ENCODE measurements at places on chromosomes 7 and 10.

DNA sequence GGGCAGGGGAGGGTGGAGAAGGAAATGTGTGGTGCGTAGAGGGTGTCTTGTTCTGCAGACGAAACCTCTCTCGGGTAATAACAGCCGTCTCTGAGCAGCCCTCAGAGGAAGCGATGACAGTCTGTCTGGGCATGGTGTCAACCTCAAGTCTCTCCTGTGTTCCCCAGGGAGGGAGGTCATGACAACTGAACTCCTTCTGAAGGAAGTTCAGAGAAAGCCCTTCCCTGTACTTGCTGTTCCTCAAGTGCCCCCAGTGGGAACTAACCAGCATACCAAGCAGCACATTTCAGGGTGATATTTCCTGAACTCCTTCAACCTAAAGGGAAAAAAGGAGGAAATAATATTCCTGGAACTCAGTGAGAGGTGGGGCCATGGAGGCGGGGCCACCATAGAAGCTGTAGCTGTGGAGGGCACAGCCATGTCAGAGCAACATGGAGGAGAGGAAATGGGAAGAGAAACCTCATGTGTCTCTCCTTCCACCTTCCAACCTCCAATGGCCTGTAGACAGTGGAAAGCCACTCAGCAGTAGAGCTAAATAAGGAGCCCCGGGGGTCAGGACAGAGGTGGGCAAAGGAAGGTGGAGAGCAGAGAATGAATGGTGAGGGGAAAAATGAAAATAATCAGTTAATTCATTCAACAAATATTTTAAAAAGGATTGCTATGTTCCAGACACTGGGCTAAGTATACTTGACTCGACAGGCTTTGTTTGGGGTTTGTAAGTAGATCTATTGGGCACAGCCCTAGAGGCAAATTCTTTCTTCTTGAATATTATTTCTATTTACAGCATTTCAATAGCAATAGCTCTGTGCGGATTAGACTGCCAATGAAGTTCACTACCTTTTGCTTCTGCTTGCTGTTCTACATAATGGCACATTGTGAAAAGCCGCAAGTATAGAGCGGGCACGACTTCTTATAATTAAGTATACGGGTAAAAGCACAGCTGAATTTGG lies 61.0 kb upstream of the AOAH start:
- DNase-seq: peak; percentile 49

DNA sequence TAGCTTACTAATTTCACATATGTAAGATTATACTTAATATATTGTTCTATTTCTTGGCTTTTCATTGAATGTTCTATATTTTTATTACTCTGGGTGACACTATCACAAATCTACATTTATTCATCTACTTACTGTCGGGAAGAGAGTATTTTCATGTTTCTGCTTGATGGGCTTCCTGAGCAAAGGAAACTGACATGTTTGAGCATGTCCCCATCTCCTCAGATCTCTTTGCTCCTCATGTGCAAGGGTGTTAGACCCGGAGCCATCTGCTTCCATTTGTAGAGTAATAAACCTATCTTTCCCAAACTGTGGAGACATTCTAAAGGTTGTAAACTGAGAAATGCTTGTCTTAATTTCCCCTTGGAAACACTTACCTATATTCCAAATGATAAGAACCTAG lies 103.5 kb downstream of the LSMEM1 start:
- DNase-seq: no peak

DNA sequence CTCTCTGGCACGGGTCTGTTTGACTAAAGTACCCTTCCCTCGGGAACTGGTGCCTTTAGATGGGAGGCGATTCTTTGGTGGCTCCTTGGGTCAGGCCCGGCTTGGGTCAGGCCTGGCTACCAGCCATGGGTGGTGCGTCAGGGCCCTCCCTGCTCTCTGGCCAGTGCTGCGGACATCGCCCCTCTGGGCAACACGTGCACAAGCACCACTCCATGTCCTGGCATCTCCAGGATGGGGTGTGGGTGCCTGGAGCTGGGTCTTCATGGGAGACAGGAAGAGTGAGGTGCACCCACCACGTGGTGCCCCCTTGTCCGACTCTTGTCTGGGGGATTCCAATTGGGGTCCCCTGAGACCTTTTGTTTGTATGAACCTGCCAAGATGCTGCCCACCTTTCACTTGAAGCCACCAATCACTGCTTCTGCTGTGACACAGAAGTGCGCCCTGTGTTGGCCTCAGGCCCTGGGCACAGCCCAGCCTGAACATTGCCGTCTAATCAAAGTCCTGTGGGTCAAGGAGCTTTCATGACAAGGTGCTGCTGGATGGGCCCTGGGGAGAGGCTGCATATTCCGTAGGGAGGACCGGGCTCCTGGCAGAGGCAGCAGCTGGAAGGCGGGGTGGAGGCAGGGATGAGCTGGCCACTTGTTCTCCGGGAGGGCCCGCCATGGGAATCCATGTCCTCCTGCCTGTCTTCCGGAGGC lies 11.1 kb upstream of the PWWP2B start:
- DNase-seq: no peak

GRCh38 chr10:69863580-69863979 lies 61.9 kb downstream of the COL13A1 start:
- DNase-seq: no peak

DNA sequence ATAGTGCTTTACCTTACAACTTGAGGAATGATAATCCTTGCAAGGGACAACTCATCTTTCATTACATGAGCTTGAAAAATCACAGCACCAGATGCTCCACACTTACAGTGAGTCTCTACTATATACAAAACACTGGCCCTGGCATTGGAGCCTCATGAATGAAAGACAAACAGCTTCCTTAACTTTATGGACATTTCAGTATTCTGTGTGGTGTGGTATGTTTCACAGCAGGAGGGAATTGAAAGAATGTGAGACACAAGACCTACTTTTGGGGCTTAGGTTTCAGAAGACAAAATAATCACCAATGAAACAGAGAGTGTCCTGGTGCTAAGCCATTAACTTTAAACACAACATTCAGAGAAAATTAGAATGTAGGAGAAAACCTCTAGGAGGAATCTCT lies 1249.6 kb downstream of the XPNPEP1 start:
- DNase-seq: no peak

DNA sequence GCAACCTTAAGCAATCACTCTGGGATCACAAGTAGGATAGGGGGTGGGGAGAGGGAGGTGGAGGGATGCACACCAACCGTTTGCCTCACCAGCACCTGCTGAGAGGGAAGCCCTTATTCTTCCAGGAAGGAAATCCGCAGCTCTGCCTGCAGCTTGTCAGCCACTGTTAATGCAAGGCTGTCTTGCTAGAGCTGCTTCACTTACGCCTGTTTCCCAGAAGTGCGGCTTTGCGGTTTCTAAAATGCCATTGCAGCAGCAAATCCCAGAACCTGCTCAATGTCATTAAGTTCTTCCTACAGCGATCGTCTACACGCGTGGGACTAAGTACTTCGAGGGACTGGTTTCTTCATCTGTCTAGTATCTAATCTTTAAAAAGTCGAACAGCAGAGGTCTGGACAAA lies 191.1 kb downstream of the ZMYND11 start:
- DNase-seq: no peak

DNA sequence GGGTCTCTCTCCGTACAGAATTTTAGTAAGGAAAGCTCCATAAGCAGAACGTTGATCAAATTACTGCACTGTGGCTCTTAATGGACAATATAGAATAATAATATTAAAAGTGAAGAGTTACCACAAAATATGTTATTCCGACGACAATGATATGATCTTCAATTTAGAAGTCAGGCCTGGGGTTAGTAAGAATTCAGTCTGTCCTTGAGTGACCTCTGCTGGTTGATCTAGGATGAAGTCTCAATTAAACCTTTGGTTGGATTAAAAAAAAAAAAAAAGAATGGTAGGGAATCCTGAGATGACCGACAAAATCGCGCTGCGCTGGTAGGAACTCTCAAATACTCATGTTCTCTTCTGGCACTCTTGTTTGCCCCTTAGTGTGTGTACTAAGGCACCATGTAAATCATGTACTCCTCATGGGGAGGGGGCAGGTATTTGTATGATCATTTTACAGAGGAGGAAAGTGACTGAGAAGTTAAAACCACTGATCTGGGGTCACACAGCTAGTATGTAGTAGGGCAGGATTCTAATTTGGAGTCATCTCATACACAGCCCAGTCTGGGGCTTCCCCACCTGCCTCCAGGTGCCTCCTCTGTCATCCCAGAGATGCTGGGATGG lies 161.3 kb upstream of the NPVF start:
- DNase-seq: no peak

- DNase-seq: no peak
Observed at GRCh38 chr10:97923057-97923456, 73.4 kb downstream of the GOLGA7B start.

GRCh38 chr7:78769481-78770101 lies 683.9 kb downstream of the MAGI2 start:
- no peak for DNase-seq

GRCh38 chr7:141891336-141891735 lies 24.9 kb upstream of the OR9A4 start:
- no peak for DNase-seq

GRCh38 chr10:62746951-62747729 lies 57.4 kb upstream of the ADO start:
- DNase-seq: no peak

DNA sequence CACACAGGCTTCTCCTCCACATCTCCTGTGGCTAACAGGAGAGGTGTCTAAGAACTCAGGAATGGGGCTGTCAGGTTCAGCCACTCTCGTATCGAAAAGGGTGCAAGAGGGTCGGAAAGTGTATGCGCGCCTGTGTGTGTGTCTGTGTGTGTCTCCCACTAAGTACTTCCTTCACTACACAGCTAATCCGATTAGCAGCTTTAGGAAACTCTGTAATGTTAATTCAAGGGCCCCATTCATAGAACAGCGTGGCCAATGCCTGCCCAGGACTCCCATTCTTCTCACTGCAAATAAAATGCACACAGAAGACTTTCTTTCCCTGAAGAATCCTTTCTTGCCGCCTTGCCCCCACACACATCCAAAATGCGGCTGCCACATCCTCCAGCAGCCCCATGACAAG lies 39.9 kb downstream of the TLL2 start:
- no peak for DNase-seq

GRCh38 chr7:90613088-90613498 lies 17.0 kb downstream of the CDK14 start:
- no peak for DNase-seq

DNA sequence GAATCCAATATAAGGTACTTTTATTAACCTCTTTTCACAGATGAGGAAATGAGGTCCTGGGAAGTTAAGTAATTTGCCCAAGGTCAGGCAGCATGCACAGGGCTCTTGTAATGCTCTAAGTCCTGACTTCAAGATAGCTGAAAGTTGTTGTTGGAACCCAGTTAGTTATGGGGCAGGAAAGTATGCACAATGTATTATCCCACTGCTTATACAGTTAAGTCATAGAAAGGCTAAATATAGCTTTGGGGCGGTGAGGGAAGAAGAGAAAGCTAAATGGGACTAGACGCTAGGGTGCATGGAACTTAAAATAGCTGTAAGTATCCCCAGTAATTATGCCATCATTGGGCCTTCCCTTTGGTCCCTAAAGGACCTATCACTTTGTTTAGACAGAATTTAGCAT lies 9.2 kb downstream of the GLCCI1 start:
- DNase-seq: no peak

DNA sequence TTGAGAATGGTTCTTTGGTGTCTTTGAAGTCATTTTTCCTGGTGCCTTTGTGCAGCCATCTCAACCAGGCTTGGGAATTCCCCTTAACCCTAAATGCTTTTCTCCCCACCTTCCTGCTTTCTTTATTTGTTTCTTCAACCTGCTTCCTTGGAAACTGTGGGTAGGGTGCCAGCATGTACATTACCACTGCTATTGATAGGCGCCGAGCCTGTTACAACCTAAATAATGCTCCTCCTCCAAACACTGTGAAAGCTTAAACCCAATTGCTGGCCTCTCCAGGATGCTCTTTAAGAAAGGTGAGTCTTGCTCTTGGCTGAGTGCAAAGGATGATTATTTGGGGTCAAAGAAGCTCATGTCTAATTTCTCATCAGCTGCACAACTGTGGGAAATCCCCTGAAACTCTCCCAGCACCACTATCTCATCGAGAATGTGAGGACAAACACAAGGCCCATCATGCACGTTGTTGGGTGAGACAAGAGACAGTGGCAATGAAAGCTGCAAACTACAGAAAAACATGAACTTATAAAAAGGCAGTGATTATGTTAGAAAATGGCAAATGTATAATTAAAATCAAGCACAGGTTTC lies 285.5 kb upstream of the IGFBP3 start:
- no peak for DNase-seq

DNA sequence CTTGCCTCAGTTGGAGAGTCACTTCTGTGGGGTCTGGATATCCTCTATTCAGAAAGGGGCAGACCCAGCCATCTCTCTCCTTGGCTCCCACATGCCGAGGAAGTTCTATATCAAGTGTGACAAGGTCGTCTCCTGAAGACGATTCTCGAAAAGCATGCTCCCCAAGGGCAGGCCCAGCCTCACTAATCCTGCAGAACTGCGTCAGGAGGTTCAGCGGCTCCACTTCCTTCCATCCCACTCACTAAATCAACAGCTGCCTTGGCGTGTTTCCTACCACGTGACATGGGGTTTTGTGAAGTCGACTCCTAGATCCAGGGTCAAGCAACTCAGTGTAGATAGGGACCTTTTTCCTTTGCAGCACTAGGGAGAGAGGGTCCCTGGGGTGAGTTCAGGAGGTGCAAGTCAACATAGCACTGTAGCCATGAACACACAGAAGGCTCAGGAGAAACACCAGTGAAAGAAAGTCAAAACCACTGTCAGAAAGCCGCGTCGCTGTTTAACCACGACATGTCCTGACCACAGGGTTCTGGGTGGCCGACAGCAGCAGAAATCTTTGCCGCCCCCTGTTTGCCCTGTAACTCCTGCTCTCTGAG lies 156.4 kb downstream of the PRPF18 start:
- DNase-seq: no peak

GRCh38 chr7:157271991-157272324 lies 64.8 kb upstream of the DNAJB6 start:
- DNase-seq: no peak

- DNase-seq: no peak
Observed at GRCh38 chr7:70312336-70312735, 714.1 kb downstream of the AUTS2 start.

- DNase-seq: peak; percentile 36
Observed at GRCh38 chr7:5528071-5528814, 104.6 kb upstream of the TNRC18 start.

DNA sequence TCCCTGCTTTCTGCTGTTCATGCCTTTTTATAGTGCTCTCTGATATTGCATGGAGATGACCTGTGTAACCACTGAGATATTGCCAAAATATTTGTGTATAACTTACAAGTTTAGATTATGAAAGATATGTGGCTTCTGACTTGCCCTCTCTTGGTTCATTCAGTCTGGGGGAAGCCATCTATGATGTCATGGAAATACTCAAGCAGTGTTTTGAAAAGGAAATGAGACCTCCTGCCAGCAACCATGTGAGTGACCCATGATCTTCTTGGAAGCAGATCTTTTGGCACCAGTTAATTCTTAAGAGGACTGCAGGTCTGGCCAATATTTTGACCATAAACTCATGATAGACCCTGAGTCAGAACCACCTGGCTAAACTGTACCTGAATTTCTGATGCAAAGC lies 183.0 kb downstream of the THSD7A start:
- DNase-seq: no peak

- no peak for DNase-seq
Observed at GRCh38 chr7:6497637-6497905, 49.8 kb upstream of the DAGLB start.

GRCh38 chr7:45921381-45921698 lies 268 bp upstream of the IGFBP3 start:
- no peak for DNase-seq
